Muscle of back (tissue), 13 donors: ENCODE measurements at places on chromosomes 3 and 15.
A peak's percentile ranks its signal among the peaks of the same experiment; 100 is the strongest.

DNA sequence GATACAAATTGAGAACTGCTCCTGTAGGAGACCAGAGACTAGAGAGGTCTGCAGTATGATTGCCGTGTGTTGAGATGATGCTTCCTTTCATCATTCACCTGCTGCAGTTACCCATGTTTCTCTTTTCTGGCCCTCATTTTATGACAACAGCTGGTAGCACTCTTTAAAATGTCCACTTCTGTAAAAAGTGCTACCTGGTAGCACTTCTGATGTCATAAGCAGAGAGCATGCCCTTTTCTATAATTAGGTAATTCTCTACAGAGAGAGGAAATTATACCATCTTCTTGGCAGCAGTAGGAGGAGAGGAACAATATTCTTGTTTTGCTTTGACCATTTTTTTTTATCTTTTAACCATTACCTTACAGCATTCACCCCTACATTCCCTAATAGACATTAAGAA is 123.8 kb downstream of the PPM1L start:
- DNase-seq, result no peak

DNA sequence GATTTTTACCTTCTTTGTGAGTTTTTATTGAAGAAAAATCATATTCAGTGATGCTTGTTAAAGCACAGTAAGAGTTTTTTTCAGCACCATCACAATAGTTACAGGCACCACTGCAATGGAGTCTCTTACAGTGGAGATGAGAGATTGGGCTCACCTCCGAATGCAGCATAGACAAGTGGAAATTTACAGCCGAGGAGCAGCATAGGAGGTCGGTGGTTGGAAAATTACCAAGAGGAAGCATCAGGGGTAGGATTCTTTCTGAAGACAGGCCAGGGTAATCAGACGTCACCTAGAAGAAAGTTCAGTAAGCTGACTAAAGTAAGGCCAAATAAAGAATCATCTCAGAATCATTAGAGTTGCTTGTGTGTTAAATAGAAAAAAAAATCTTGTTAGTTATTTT is 491.6 kb downstream of the RBMS3 start:
- no peak for DNase-seq

GRCh38 chr3:150469931-150470740 is 62.0 kb downstream of the TSC22D2 start:
- no peak for DNase-seq

DNA sequence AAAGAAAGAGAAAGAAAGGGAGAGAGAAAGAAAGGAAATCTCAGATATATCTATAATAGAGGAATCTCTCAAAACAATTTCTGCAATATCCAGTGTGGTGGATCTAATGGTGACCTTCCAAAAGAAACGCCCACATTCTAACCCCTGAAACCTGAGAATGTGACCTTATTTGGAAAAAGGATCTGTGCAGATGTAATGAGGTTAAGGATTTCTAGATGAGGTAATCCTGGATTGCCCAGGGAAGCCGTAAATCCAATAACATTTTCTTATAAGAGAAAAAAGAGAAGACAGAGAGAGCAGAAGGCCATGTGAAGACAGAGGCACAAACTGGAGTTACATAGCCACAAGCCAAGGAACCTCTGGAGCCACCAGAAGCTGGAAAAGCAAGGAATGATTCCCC is 307.6 kb downstream of the ZBTB20 start:
- DNase-seq, result no peak

DNA sequence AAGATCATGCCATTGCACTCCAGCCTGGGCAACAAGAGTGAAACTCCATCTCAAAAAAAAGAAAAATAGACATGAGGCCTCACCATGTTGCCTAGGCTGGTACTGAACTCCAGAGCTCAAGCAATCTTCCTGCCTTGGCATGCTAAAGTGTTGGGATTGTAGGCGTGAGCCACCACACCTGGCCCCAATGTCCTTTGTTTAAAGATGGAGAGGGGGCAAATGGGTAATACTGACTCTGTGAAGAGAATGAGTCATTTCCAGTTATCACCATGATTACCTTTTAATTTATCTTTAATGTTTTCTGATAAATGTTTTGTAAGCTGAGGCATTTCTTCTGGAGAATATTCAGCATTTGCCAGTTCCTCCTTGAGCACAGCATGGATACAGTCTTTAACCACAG is 2.2 kb downstream of the DYNLT2B start:
- DNase-seq, result no peak

GRCh38 chr3:127287840-127288239 is at the start of gene PRR20G:
PRR20G (minus strand) TSS chr3:127288046; CDS start chr3:127287365, 681 bp downstream.
- no peak for DNase-seq

- DNase-seq, result no peak
These were observed 19.3 kb downstream of the CCDC12 start for GRCh38 chr3:46957092-46957820.

DNA sequence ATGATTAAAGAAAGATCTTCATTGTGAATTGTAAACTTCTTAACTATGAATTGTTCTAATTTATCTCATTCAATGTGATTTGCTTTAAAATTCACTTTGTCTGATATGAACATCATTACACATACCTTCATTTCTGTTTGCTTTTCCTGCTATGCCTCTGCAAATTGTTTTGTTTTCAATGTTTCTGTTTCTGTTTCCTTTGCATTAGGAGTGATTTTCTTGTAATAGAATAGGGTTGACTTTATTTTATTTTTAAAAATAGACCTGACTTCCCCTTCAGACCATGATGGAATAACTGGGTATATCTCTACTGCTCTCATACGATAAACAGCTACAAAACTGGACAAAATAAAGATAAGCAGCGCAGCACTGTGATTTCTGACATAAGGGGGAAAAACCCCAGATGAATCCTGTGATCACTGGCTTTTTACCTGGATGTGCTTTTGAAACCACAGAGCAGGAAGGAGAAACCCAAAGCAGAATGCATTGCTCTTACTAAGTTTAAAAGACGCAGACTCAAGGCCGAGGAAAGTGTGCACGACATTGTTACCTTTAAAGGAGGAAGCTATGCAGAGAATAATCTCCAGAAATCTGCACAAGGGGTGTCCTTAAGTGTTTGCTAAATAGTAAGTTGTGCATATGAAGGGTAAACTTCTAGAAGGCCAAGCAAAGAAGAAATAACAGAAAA is 420.2 kb downstream of the TBC1D5 start:
- DNase-seq, result no peak

- no peak for DNase-seq
These were observed 35.5 kb downstream of the MESD start for GRCh38 chr15:80953953-80954778.

DNA sequence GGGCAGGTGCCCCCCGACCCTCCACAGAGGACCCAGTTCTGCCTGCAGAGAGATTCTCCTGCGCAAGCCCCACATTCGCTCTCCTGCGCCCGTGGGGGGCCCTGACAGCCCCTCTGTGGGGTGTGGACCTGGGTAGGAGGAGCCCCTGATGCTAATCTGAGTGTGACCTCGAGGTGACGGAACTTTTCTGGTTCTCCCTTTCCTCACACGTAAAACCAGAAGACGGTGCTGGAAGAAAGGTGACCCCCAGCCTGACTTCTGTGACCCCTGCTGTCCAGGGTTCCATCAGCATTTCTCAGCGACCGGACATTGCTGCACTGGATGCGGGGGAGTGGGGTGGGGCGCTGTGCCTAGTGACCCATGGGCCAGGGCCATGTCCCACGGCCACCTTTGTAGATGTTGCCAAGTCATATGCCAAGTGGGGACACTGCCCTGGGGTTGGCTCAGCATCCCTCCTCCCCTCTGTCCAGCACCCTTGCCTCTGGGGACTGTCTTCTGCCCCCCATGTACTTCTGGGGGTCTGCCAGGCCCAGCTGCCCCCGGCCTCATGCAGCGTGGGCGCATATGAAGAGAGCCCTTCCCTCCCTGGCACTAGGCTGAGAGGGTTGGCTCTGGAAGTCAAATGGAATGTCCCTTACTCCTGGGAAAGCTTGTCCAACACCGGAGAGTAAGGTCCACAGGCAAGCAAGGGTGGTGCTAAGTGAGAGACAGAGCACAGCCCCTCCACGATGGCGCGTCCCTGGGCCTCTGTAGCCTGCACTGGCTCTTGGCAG is 129.1 kb upstream of the MEF2A start:
- no peak for DNase-seq

DNA sequence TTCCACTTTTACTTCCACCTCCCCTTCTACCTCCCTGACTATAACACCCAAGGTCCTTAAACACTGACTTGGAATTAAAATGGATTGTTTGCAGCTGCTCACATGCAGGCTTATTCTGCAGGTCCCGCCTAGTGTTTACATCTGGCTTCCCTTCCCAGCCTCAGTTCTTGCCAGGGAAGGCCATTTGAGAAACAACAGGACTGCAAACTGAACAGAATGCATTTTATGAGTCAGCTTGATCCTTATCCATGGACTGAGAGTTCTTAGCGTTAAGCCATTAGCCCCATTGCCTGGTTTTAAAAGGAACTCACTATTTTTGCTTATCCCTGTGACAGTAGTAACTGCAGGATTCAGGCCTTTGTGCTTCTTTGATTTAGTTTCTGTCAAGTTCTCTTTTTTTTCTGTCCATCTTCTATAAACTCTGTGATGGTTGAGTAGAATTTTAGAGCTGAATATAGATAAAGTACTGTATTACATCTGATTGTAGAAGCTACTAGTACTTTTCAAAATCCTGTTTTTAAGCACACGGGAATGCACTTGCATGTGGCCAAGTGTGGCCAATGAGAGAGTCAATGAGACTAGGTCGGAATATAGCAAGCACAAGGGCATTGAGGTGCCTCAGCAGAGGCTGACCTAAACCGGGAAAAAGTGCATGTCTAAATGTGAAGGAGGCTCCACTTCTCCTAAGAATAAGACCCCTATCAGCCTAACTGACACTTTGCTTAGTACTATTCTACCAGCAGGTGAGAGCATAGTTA is 106.4 kb downstream of the TUSC7 start:
- peak; percentile 78 for DNase-seq

DNA sequence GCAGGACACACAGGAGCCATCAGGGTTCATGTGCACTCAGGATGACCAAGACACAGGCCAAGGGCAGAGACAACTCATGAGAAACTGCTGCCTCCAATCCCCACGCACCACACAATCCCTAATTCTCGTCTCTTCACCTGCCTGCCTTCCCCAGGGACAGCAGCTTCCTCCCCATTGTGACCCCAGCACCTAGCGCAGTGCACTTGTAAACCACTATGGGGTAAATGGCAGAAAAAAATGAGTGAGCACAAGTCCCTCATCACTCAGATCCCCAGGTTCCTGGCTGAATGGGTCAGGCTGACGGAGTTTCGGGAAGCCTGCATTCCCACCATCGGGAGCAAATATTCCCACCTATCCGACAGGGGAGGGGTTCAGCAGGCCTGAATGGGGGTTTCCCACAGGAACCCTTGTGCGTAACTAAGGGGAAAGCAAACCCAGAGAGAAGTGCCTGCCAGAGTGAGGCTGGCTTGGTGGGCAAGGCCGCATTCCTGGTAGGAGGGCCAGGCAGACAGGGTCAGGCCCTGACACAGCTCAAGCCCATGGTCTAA is 18.8 kb downstream of the PLXNB1 start:
- no peak for DNase-seq

DNA sequence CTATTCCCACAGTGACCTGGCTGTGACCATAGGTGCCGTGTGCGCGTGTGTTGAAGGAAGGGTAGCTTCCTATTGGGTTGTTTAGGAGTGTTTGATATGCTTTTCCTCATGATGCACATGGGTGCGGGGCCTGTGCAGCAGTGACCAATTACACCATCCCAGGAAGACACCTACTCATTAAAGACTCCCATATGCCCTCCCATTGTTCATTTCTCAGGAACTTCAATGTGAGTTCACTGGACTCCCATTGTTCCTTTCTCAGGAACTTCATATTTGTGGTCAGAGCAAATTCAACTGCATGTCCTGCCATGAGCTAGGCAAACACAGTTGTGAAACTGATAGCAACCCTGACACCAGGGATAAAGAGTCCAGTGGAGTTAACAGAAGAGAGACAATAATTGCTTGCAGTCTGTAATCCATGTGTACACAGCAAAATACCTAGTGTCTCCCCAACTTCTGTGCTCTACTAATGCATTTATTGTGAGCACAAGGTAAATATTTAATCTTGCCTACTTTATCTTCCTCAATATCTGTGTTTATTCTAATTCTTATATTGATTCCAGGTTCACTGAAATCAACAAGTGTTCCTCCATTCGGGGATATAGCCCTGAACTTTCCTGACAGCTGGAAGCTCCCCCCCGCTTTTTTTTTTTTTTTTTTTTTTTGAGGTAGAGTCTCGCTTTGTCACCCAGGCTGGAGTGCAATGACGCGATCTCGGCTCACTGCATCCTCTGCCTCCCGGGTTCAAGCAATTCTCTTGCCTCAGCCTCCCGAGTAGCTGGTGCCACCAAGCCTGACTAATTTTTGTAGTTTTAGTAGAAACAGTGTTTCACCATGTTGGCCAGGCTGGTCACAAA is 57.5 kb upstream of the GCNT3 start:
- no peak for DNase-seq

- DNase-seq, result no peak
These were observed 163.9 kb downstream of the RAB11A start for GRCh38 chr15:66033143-66033542.

DNA sequence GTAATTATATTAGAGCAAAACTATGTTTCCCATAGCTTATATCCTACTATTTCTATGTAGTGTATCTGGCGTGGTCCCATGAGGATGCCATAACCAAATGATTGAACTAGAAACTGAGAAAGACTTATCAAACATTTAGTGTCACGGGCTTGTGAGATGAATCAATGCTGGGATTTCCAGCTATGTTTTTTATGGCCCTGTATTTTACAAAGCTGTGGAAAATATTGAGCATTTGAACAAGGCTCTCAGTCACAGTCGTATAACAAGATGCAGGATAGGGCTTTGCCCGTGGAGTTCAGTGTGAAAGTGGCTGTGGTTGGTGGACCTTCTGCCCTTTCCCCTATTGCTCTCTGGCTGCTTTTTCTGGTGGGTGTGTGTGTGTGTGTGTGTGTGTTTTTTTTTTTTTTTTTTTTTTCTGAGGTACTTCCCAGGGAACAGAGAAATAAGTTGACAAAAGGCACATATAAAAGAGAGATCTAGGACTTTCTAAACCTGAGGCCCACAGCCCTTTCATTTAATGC is 60.7 kb downstream of the CACNA1D start:
- no peak for DNase-seq

GRCh38 chr3:128619146-128619890 is 31.3 kb downstream of the RPN1 start:
- no peak for DNase-seq

DNA sequence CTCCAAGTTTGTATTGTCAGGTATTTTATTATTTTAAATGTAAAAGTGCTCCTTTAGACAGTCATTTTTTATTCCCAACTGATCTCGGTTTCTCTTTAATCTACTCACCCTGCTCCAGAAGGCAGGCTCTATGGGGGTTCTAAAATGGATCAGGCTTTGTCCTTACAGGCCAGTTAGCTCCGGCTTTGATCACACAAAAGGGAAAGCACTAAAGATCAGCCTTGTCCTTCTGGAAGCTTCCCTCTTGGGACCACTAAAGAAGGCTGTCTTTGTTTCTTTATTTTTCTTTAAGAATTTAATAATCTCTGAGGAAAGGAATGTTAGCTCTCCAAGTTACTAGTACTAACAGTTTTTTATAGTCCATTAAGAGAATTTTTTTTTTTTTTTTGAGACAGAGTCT is 560.5 kb upstream of the ZNF717 start:
- no peak for DNase-seq
